Fibroblast of mammary gland (primary cell): ENCODE measurements at places on chromosomes 2 and 18.
A peak's percentile ranks its signal among the peaks of the same experiment; 100 is the strongest.

- no peak for DNase-seq
Observed at GRCh38 chr2:54226260-54226659, 29.8 kb downstream of the TSPYL6 start.

GRCh38 chr2:28270456-28271152 is 122.1 kb upstream of the FOSL2 start:
- DNase-seq = no peak

GRCh38 chr2:161613161-161613560 is 11.1 kb upstream of the SLC4A10 start:
- no peak for DNase-seq

- DNase-seq = no peak
Observed at GRCh38 chr2:42977270-42978174, 185.1 kb upstream of the HAAO start.

GRCh38 chr2:119739580-119740255 is 20.0 kb upstream of the PTPN4 start:
- no peak for DNase-seq

DNA sequence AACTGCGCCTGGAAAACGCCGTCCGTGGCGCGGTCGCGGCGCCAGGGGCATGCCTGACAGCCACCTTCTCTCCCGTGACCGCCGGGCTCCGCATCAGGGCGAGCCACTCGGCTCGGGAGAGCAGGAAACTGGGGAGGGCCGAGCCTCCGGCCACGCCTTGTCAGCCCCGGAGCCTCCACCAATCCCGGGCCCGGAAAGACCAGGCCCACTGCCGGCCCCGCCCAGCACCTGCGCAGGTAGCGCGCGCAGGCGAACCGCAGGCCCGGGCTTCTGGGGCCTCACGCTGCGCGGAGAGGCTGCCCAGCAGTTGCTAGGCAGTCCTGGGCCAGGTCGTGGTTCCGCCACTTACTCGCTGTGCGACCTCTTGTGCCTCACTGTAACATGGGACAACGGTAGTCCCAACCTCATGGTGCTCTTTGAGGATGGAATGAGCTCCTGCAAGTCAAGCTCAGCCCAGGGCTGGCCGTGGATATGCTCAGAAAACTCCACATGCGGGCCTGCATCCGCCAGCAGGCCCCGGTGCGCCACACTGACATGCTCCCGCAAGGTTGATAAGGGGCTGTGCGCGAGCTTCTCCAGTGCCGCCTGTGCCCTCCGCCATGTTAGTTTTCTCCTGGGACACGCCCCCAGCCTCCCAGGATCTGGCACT is 97.1 kb downstream of the INHBB start:
- DNase-seq = no peak

DNA sequence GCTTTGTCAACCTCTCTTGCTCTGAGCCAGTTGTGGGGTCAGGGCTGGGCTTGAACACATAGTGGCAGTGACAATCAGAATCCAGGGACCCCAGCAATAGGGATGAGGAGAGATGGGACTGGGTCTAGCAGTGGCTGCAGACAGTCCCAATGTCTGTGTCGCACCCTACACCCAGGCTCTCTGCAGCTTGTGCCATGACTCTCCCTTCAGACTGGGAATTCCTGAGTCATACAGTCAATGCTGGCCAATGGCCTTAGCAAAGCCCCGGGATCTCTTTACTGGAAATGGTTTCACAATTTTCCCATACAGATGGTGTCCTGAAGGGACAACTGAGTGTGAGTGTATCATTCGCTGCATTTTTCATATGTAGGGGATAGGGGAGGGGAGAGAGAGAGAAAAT is 74.2 kb upstream of the CELF4 start:
- peak; percentile 6 for DNase-seq

GRCh38 chr2:153005071-153005730 is 286.8 kb downstream of the ARL6IP6 start:
- DNase-seq = no peak

DNA sequence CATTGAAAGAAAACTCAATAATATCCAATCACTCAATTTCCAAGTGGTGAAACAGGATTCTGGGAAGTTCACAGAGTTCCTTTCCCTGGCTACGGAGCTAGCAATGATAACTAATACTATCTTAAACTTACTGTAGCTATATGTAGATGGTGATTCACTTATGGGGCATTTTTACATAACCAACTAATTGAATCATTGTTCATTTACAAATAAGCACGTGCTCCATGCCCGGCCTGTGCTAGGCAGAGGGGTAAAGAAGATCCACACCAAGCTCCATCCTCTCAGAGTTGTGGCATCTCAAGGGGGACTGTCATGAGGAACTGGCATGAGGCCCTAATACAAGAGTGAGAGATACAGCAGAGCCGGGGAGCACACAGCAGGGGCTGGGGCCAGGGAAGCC is 176.3 kb downstream of the ANKRD30B start:
- DNase-seq = no peak

GRCh38 chr18:21740538-21741311 is at the start of gene MIB1:
Gene MIB1, plus strand, starts transcription at chr18:21740792. Its CDS starts 792 bp downstream, at chr18:21741584.
- peak; percentile 93 for DNase-seq

GRCh38 chr18:79738581-79739439 is 58.9 kb upstream of the KCNG2 start:
- peak; percentile 67 for DNase-seq

- DNase-seq = peak; percentile 98
Observed at GRCh38 chr2:46334389-46335271, 37.4 kb downstream of the EPAS1 start.

- no peak for DNase-seq
Observed at GRCh38 chr2:52178845-52179244, 1146.9 kb upstream of the NRXN1 start.

- DNase-seq = no peak
Observed at GRCh38 chr2:217643789-217644301, 358.9 kb downstream of the TNS1 start.

DNA sequence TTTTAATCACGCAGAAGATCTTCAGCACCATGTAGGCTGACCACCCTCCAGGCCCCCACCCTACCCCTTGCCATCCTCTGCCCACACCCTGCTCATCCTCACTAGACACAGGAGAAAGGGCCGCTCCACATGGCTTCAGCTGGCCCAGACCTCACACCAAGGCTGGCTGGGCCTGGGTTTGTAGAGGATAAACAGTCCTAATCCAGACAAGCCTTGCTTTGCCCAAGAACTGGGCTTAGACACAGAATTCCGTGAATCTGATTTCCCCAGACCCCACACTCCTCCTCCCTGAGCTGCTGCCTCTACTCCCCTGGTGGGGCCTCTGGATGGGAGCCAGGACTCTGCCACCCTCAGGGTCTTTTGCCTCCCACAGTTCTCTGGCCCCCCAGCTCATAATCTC is 185.3 kb downstream of the CYP26B1 start:
- DNase-seq = no peak

DNA sequence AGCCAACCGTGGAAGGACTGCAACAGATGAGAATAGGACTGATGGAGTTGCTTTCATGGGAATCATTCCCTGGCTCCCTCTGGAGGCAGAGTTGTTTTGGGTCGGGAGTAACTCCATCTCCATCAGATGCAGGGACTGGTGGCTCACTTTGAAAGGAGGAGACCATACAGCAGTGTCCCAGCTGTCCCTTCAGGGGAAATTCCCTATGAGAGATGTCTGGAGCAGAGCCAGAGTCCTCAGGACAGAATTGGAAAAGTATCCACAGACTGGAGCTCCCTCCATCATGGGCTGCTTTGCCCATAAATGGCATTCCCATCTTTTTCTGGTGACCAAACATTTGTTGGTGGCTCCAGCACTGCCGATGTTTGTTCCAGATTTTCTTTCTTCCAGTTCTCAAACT is 144.3 kb downstream of the NCK2 start:
- no peak for DNase-seq

DNA sequence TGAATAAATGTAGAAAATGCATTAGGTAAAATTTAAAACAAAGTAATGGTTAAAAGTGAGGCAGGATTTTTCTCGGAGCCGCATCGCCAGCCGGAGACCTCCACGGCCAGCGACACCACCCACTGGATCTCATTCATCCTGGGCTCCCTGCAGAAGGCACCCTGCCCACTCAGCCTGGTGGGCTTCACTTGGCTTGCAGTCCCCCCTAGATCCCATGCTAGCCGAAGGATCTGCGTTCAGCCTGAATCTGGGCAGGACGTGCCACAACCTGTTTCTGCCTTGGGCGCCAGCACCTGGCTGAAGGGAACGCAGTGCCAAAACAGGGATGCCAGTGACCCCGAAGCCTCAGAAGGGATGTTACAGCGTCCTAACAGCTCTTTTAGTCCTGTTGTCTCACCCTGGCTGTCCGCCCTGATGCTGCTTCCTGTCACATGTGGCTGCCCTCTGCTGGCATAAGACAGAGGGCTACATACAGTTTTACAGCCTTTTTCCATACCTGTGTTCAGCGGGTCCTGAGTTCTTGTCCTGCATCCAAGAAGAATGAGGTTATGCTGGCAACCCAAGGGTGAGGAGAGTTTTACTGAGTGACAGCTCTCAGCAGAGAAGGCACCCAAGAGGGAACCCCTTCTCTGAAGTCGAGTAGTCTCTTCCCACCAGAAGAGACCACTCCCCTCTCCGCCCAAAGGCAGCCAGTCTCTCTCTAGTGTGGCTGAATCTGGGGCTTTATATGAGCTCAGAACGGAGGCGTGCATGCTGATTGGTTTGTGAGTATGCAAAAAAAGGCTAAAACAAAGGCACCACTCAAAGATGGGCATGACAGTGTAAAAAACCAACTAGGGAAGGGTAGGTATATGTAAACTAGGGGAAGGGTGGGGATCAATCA is 173.1 kb upstream of the GYPC start:
- no peak for DNase-seq

DNA sequence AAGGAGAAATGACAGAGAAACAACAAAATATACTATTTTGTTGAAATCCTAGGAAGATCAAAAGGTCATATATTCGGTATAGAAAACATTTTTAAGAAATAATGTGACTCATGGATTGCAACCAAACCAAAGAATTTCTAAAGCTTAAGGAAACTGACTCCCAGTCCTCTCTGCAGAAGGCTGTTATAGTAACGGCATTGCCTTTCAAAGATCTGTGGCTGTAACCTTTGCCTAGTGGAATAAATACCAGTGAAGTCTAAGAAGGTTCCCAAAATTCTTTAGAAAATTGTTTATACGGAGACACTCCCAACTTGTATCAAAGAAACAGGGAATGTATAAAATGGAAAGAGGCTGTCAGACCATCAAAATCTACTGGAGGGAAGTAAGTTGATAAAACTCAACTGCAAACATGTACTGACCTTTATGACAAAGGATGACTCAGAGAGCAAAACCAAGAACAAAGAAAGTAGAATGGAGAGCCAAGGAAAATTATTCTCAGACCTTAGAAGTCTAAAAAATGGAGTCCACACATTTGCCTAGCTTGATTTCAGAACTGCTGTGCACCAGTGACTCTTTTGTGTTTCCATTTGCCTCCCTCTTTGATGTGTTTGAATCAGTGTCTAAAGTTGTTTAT is 48.6 kb upstream of the FSIP2 start:
- DNase-seq = peak; percentile 7

GRCh38 chr2:44744961-44745892 is 196.3 kb upstream of the SIX3 start:
- no peak for DNase-seq

GRCh38 chr2:127619203-127619590 is 26.8 kb upstream of the GPR17 start:
- no peak for DNase-seq
